LHCN-M2 (cell line): ENCODE measurements at places on chromosomes 3 and 15. TPM values are rescaled to one million over a fixed set of nuclear protein-coding genes. Genes with fewer than 3 reads are reported as not detected.

- DNase-seq, result no peak
These were observed 41.5 kb downstream of the CD200R1L start for GRCh38 chr3:112805126-112805525.

- peak; percentile 45 for DNase-seq
These were observed 793 bp downstream of the PCOLCE2 start for GRCh38 chr3:142888099-142888480.

DNA sequence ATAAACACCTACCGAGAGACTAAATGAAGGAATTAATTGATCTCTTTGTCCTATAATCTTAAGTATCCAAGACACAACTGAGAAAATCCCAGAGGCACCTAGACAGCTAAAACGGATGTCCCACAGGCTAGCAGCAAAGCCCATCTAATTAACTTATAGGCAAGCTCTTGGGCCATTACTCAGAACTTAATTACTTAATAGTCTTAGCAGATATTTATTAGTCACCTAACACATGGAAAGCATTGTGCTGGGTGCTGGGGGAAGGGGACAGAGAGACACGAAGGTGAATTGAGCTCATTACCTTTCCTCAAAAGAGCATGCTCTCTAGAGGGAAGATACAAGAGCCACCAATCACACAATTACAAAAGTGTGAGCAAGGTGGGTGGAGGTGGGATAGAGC is 189.8 kb upstream of the PROK2 start:
- DNase-seq, result no peak

GRCh38 chr3:189353318-189353965 is 181.7 kb downstream of the TPRG1 start:
- DNase-seq, result no peak

DNA sequence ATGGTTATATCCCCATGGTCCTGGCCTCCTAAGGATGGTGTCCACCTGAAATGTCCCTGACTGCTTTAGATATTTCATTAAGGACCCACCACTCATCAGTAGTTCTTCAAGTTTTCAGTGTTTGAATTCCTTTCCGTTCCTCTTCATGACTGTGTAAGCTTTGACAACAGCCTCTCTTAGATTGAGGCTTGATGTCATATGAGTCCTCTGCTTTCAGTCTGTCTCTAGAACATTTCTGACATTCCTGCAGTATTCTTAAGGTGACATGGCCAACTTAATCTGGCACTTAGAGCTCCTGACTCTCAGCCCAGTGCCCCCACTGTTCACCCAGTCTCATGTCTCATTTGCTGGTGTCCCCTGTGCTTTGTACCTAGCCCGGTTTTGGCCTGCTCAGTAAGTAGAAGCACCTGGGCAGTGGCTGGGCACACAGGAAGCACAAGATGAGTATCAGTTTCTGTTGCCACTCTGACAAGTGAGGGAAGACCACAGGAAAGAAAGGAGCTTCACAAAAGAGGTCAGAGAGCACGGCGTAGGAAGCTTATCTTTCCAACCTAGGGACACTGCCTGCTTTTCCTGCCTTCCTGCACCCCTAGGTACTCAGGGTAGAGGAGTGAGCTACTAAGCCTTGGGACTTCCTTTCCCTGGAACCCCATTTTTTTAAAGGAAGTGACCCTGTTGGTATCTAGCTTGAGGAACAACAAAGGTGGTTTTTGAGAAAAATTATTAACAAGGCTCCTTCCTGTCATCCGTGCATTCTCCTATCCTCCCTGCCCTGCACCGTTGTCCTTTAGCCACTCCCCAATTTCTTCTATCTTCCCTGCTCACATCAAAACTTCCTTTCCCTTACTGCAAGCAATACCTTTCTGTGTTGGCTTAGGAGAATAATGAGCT is 103.1 kb downstream of the KLHL25 start:
- no peak for DNase-seq

DNA sequence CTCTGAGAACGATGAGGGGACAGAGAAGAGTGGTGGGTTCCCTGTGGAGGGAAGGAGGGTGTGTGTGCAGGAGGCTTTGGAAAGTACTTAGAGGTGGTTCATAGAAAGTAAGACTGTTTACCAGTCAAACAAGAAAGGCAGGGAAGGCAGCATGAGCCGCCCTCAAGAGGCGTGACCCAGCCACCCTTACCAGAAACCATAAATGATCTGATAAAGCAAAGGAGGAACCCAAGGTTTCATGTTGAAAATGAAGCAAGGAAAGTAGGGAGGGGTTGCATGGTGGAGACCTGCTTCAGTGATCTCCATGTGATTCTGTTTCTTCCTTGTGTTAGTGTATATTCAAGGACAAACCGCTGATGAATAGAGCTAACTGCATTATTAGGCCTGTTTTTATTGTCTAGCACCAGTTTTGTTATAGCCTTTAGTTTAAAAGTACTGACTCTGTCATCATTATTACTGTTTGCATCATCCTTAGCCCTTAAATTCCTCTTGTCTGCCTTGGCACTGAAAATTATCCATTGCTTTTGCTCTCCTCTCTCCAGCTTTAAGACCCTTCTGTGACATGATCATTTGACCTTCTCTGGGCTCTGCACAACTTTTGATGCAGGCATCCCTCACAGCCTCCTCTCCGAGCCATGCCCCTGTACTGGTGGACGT is 96.1 kb downstream of the STAC start:
- no peak for DNase-seq

- no peak for DNase-seq
These were observed 58.7 kb upstream of the TGFBR2 start for GRCh38 chr3:30547716-30548115.

HHLA2 gene
- not detected in 2 replicates for total RNA-seq

CTDSPL gene
- 25.6 and 26.5 TPM in 2 replicates for total RNA-seq

DNA sequence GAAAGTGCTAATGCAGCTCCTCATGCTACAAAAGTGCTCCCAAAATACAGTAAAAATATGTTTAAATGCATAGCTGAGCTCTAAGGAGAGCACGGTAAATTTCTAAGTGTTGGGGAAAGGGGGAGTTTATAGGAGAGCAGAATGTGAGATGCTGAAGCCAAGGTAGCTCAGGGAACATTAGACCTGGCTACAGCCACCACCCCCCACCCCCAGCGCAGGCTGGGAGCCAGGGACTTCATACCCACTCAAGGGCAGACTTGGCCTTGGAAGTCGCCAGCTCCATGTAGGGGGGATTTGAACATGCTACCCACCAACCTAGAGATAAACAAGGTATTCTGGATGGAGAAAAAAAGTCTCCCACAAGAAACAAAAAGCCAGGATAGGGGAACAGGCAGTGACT is 142.2 kb downstream of the MEGF11 start:
- DNase-seq, result no peak

ZNF80 gene
- 0.06 TPM in 1 of 2 replicates, not detected in the other for total RNA-seq

NPAP1 gene
- not detected in 2 replicates for total RNA-seq

DNA sequence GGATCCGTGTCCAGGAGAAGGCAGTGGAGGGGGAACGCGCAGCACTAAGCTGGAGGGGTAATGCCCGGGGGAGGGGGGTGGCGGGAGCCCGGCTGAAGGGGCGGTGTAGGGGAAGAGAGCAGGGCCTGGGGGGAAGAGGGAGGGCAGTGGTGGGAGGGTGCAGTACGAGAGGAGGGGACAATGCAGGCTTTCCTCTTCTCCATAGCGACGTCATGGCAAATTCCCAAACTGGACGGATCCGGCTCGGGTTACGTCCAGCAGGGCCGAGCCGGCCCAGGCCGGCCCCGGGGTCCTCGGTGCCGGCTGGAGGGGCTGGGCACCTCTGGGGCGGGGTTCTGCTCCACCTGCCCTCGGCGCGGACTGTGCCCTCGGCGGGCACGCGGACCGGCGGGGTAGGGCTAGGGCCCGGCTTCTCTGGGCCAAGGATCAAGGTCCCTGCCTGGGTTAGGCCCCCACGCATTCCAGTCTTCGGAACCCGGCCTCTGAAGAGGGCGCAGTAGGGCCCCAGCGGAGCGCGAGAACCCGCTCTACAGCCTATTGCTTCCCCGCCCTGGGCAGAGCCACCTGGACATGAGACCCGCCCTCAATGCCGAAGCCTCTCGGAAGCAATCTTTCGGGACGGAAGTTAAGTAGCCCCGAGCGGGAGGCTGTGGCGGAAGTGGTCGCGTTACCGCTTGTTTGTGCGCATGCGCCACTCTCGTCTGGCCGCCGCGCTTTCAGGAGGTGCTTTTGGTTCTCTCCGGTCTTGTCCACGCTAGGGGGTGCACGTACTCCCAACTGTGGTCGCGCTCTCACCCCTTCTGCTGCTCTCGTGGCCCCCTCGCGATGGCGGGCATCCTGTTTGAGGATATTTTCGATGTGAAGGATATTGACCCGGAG is 1.4 kb downstream of the POLR2H start:
- DNase-seq, result peak; percentile 96

ADPRH gene
- total RNA-seq, result 13.3 and 14.7 TPM in 2 replicates

- no peak for DNase-seq
These were observed 78.2 kb downstream of the NR2F2 start for GRCh38 chr15:96408591-96409183.

DNA sequence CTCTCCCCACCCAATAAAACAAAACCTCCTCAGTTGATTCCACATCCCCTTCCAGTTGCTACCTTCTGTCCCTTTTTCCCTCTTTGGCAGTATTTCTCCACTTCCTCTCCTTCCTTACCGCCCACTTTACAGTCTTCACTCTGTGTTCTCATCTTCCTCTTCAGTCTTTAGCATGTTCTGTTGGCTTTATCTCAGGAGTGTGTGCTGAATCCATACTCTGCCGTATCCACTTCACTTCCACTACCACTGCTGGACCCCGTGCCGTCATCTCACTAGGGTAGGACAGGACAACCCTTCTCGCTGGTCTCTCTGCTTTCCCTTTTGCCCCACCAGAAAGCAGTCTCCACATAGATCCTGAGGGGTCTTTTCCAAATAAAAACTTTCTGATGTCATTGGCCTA is 74.3 kb downstream of the FNDC3B start:
- DNase-seq, result no peak

DNA sequence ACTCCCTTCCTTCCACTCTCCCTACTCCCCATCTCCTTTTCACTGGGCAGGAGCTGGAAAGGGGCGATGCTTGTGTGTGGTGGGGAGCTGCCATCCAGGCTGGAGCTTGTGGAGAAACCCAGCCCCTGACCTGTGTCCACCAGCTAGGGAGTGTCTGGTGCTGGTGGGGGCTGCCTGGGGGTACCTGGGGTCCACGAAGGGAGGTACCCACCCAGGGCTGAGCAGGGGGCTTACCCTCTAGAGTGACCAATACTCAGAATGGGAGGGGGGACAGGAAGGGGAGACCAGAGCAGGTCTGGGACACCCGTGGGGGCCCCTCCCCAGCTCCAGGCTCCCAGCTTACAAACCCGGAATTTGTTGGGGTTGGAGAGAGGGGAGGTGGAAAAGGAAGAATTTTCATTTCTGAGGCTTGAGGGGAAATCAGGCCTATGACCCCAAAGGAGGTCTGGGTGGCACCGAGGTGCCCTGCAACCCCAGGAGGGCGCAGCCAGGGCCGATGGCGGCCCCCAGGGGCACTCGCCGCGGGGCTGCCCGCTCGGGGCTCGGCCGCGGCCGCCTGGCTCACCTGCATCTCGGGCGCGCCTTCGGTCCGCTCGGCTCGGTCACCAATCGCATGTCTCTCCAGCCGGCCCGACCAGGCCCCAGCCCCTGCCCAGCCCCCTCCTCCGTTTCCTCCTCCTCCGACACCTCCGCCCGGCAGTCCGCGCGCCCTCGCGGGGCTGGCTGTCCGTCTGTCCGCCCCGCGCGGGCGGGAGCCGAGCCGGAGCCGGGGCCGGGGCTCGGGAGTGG is 773 bp downstream of the LINGO1 start:
- no peak for DNase-seq

FSIP1 gene
- 0.38 and 1.1 TPM in 2 replicates for total RNA-seq

ADAMTSL3 gene
- under 0.01 and 0.06 TPM in 2 replicates for total RNA-seq

- DNase-seq, result no peak
These were observed 5.7 kb upstream of the EIF4G1 start for GRCh38 chr3:184308744-184309143.

- DNase-seq, result no peak
These were observed 9.0 kb downstream of the ACKR4 start for GRCh38 chr3:132606085-132606484.

ECE2 gene
- total RNA-seq, result not detected in 2 replicates

- peak; percentile 50 for DNase-seq
These were observed 221.9 kb upstream of the LRIG1 start for GRCh38 chr3:66722675-66723074.

- no peak for DNase-seq
These were observed 49.1 kb downstream of the NEK11 start for GRCh38 chr3:131075632-131076328.

DNA sequence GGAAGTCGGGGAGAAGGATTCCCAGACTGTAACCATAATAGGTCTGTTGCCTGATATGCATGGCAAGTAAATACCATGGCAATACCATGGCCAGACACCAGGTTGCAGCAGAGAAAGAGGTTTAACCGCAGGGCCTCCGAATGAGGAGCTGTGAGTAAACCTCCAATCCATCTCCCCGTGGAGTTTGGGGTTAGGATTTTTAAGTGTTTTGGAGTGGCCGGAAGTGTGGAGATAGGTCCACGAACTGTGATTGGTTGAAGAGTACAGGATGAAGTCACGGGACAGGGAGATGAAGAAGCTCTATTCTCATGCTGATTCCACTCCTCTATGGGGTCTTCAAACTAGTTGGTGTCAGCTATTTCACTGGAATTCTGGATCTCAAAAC is 127.9 kb downstream of the ST8SIA2 start:
- DNase-seq, result peak; percentile 91

DNA sequence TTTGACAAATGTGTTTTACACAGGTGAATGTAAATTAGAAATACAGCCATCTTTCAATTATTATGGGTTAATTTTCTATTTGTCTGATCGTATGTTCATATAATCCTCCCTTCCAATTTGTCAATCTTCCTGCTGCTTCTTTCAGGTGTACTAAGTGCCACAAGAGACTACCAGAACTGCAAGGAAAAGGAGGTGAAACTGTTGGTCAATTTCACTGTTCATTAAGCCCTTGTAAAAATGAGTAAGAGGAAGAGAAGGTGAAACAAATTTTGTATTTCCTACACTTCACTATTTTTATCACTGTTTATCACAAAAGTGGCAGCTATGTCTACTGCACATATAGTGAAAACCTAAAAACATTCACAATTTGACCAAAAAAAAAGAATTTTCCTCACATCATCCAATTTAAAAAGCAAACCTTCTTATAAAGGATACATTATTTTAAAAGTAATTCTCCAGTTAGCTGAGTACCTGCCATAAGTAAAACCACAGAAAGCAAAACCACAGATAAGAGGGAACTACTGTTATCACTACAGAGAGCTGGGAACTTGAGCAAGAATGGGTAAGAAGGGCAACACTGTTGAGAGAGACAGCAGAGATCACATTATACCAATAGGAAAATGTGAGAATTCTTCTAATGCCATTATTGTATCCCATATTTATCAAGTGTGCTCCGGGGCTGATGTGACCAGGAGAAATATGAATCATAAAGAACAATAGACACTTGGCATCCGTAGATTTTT is 163.0 kb downstream of the TBC1D5 start:
- no peak for DNase-seq

- DNase-seq, result no peak
These were observed 32.6 kb downstream of the MB21D2 start for GRCh38 chr3:192884777-192885773.

GRCh38 chr15:75347222-75348033 is 589 bp downstream of the NEIL1 start:
- DNase-seq, result no peak

DNA sequence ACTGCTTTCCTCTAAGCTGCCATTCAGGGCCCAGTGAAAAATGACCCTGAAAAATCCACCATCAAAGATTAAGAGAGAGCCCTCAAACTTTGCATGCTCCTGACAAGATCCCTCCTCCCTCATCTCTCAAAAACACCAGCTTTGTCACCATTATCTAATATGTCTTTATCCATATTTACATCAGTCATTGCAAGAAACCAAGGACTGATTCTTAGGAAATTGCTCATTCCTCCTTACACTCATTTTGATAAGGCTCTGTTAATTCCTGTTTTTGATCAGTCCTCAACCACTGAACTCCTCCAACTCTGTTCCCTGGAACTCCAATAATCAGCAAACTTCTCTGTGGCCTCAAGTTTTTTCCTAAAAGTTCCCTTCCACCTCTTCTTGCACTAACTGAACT is 51.8 kb downstream of the CD200 start:
- DNase-seq, result no peak
